Body of pancreas (tissue), 4 donors: ENCODE measurements at places on chromosomes 2 and 18. TPM values are rescaled to one million over a fixed set of nuclear protein-coding genes. Genes with fewer than 3 reads are reported as not detected.

DNA sequence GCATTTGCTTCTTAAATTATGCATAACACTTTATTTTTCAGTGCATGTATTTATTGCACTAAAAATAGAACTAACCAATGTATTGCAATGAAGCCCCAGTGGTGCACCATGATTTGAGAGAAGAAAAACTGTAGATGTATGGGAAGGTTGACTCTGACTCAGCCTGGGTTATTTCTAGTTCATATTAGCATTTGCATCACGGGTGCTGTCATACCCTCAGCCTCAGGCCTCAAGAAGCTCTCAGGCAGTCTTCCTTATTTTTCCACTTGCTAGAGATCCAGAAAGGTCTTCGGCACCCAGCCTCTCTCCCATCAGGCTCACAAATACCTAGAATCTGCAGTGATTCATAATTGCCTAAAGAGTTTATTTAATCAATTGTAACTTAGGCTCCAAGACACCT lies 148.0 kb downstream of the DNER start:
- no peak for DNase-seq

SERPINB11 gene
- not detected for total RNA-seq

DNA sequence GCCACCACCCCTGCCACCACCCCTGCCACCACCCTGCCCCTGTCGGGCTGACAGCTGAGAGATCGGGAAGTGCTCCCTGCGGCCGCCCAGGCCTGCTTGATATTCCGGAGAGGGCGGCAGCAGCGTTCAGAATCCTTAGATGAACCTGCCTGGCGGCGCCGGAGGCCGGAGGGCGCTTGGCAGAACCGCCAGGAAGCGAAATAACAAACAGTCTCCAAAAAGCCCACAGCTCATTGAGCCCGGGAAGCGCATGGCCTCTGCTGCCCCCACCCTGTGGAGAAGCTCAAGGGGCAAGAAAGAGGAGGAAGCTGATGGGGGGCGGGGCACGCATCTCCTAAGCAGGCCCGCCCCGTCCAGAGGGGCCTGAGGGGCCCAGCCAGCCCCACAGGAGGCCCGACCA lies 92.2 kb upstream of the MBOAT2 start:
- no peak for DNase-seq

- DNase-seq = no peak
These were observed 21.4 kb upstream of the KCNS3 start for GRCh38 chr2:17857021-17857420.

DNA sequence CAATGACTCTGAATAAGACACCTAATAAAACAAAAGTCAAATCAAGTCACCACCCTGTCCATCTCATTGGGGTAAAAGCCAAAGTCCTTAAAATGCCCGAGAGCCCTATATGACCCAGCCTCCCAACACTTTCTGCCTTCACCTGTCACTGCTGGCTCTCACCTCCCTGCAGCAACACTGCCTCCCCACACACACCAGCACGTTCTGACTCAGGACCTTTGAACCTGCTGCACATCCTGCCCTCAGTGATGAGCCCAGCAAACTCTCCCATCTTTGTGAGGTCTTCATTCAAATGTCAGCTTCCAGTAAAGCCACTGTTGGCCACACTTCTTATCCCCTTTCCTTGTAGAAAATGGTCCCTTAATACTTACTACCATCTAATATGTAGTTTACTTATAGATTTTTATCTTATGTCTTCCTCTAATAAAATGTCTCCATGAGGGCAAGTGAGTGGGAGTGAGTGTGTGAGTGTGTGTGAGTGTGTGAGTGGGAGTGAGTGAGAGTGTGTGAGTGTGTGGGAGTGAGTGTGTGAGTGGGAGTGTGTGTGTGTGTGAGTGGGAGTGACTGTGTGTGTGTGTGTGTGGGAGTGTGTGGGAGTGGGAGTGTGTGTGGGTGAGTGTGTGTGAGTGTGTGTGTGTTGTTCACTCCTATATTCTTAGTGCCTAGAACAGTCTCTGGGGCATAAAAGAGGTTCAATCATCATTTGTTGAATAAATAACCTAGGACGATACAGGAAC lies 504.7 kb downstream of the EIPR1 start:
- no peak for DNase-seq

- peak; percentile 22 for DNase-seq
These were observed 65.4 kb upstream of the HNRNPA3 start for GRCh38 chr2:177147093-177147694.

- DNase-seq = peak; percentile 61
These were observed 54.6 kb upstream of the GPR17 start for GRCh38 chr2:127591221-127591923.

DNA sequence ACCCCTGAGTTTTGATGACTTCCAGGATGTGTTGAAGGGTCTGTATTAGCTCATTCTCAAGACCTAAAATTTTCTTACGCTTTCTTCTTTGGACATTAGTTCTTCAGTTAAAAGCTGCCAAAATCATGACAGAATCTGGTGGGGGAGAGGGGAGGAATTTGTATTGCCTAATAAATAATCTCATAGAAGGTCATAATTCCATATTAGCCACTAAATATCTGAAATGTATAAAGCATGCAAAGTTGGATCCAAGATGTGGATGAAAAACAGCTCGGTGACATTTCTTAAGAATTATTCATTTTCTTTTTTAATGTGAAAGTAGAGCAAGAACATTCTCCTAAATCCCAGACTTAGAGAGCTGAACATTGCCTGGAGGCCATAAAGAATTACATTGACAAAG lies 120.1 kb downstream of the MMADHC start:
- DNase-seq = no peak

GRCh38 chr18:33460681-33461080 lies 20.2 kb upstream of the CCDC178 start:
- DNase-seq = no peak

- DNase-seq = no peak
These were observed 33.4 kb downstream of the YPEL5 start for GRCh38 chr2:30180226-30180625.

DNA sequence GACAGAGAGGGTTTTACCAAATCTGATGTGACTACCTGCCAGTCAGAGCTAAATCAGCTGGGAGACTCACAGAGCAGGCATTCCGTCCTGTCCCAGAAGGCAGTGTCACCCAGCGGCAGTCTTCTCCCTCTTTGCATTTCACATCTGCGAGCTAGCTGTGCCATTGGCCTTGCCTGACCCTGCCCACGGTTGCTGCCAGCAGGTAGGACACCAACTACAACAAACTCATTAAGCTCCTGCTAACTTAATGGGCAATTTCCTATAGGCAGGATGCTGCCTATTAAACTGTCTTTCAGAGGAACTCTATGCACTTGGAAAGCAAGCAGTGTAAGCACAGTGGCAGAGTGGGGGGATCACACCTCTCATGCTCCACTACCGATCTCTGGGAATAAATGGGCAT lies 116.4 kb upstream of the CAPN13 start:
- DNase-seq = no peak

DNA sequence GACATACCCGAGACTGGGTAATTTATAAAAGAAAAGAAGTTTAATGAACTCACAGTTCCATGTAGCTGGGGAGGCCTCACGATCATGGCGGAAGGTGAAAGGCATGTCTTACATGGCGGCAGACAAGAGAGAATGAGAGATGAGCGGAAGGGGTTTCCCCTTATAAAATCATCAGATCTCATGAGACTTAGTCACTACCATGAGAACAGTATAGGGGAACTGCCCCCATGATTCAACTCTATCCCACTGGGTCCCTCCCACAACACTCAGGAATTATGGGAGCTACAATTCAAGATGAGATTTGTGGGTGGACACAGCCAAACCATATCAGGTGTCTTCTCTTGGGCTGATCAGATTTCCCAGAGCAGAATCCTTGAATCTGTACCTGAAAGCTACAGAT lies 617.3 kb upstream of the ID2 start:
- no peak for DNase-seq

IKZF2 gene
- total RNA-seq = 3.9 TPM

DNA sequence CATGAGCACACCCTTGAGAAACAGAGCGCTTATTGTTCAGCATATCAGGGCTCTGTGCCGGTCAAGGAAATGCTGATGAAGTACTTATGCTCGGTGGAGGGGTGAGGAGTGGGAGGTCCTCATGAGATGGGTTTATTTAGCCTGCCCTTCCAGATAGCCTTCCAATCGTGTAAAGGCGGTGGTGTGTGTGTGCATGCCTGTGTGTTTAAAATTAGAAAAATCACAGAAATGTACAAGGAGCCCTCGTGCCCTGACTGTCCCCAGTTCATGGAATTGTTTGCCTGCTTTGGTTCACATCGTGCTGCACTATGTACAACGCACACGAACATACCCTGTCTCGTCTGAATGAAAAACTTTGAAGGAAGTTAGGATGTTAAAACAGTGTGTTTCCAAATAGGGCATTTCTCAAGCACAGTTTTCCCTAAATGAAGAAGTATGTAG lies 158.6 kb downstream of the AQP4 start:
- peak; percentile 41 for DNase-seq

DNA sequence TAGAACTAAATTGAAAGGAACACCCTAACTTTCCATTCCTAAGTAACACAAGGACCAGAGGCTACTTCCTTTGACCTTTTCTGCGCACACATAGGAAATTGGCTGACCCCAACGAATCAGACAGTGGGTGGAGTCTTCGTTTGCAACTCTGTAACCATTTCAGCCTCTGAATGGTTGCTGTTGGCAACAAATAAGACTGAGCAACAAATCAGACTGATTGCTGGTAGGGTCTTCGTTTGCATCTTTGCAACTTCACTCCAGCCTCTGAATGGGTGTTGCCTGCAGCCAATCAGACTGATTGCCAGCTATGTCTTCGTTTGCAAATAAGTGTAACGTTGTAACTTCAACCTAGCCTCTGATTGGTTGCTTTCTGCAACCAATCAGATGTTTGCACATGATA lies 34.6 kb downstream of the USP40 start:
- DNase-seq = no peak

- no peak for DNase-seq
These were observed 293.5 kb downstream of the ARHGAP15 start for GRCh38 chr2:143422681-143423080.

DNA sequence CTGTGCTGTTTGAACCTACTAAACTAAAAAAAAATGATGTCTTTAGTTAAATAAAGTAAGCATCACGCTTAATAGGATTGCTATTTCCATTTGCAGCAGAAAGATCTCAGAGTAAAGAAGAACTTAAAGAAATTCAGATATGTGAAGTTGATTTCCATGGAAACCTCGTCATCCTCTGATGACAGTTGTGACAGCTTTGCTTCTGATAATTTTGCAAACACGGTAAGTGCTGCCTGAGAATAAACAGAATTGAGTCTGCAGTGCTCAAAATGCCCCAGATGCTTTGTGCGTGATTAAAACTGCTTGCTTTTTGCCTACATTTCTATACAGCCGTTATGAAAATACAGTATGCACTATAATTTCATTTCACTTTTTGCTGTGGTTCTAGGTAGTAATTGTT lies 3.9 kb downstream of the CDCA7 start:
- no peak for DNase-seq

HOXD11 gene
- not detected for total RNA-seq

DNA sequence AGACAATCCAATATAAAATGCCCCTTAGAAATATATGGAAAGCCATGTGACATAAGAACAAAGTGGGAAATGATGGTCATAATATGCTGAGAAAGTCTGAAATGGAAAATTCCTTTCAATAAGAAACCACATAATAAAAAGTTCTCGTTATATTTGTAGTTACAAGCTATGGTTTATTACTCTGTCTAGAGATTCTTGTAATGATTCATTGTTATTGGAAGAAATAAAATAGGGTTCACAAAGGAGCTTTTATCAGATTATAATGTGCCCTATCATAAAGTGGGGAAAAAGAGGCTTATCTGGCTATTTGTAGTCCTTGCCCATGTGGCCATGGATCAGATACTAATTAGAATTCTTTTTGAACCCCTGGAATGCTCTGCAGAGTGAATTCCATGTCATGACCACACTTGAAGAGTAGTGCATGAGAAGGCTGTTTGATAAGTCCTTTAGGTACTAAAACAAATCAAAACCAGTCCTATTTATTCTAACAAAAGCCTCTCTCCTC lies 420.7 kb upstream of the NRP2 start:
- DNase-seq = no peak

GRCh38 chr2:149084924-149085795 lies 46.7 kb downstream of the LYPD6B start:
- no peak for DNase-seq

- DNase-seq = no peak
These were observed 134.2 kb downstream of the DTNB start for GRCh38 chr2:25539136-25539535.

GRCh38 chr18:2982452-2983269 lies 30.3 kb downstream of the LPIN2 start:
- peak; percentile 45 for DNase-seq
